ENCODE measurements at places on chromosomes 1 and 21.

DNA sequence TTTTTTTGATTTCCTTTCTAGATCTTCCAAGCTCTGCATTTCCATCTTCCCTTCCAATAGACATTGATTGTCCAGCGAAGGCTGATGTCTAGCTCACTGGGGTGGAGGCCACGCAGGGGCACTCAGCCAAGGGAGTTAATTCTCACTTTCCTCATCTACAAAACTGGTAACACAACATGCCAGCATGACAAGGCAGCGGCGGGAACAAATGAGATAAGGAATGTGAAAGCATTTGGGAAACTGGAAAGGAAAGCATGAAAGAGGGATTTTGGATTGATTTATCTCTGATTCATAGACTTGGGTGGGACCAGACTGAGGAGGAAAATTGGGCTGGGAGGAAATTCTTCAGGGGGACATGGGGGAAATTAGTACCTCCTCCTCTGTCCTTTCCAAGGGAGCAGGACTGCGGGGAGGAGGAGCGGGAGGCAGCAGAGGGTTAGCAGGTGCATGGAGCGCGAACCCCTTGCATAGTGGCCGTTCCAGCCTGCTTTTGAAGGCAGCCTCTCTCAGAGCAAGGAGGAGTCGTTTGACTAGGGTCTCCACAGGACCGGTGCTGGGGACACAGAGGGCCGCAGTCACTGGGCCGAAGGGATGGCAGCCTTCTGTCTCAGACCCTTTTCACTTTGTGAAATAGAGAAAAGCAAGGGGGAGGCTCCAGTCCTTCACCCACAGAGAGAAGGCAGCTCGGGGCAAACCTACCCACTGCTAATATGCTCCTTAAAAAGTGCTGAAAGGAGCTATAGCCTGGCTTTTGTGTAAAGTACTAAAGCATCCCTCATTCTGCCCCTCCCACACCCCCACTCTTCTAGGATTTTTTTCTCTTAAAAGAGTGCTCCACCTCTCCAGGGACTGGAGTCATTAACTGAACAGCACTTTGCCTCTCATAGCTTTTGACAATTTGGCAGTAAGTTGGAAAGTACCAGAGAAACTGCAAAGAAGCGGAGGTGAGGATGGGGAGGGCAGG is 89.2 kb downstream of the PLXNA2 start:
- no peak for DNase-seq

GRCh38 chr1:157833145-157833544 is 8.5 kb downstream of the CD5L start:
- DNase-seq: no peak

GRCh38 chr1:201756406-201756805 is 72.6 kb upstream of the IPO9 start:
- no peak for DNase-seq

DNA sequence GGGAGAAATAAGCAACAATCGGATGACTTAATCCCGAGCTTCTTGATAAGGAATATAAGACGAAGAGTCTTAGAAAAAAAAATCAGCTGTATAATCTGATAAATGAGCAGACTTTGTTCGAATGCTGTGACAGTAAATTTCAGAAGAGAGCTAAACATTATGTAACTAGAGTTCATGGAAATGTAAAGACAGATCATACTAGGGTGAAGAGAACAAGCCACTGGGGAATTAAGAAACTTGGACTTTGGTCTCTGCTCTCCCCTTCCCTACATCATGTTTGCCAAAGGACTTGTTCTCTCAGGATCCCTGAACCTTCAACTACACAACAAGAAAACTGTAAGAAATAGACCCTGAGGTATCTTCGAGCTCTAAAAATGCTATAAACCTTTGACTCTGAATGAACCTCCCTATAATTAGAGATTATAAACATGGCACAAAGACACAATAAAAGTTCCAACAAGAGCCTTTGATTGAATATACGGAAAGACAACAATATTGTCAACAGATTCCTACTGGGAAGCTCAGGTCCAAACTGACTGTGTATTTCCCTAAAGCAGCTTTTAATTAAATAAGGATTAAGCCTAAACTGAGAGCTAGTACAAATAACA is 27.5 kb downstream of the FRRS1 start:
- DNase-seq: no peak

DNA sequence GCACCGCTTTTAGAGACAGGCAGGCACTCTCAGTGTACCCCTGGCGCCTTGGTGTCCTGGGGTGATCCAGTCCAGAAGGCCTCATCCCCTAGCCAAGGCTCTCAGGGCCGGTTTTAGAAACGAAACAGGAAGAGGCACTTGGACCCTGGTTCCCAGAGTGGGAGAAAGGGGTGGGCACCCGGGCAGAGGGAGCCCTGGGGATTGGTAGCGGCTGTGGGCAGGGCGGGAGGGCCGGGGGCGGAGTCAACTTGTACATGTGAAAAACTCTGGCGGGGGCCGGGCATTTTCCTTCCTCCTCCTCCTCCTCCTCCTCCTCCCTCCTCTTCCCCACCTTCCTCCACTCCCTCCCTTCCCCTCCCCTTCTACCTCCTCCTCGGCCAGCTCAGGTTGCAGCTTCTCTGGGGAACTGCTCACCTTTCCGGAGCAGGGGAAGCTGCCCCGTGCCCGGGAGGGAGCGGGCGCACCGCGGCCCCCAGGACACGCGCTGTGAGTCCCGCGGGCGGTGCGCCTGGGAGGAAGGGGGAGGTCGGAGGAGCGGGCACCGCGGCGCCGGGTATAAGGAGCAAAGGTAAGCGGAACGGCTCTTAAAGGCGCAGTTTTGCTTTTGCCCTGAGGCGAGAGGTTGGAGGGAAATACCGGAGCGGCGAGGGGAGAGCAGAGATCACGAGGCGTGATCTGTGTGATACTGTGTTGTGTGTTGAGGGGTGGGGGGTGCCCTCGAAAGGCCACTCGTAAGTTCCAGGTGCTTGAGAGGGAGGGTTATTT is at the start of gene CDK18:
TSS of gene CDK18 (plus strand) at position 359 of the 765 bp plus-strand sequence. CDS start 18,499 bp downstream, outside the sequence.
- peak; percentile 91 for DNase-seq

DNA sequence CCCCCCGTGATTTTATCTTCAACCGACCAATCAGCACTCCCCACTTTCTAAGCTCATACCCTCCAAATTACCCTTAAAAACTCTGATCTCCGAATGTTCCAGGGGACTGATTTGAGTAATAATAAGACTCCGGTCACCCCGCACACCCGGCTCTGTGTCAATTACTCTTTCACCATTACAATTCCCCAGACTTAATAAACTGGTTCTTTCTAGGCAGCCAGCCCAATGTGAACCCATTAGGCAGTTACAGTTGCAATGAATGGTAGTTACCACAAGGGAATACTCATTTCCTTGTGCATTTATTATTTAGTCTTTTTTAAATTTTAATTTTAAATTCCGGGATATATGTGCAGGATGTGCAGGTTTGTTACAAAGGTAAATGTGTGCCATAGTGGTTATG is 177.9 kb downstream of the HFM1 start:
- no peak for DNase-seq

DNA sequence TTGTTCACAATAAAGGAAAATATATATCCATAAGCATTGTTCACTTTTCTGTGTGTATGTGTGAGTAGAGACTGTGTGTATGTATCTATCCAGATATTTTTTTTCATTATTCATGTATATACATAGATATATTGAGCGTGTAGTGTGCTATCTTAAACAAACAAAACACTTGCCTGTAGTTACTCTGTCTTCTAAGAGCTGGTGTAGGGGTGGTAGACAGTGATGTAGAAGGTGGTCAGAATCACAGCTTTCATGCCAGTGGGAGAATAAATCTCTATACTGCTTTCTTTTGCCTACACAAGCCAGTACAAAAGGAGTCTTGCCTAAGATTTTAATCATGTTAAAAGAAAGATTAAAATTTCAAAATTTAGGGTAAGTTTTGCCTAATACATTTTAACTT is 122.0 kb downstream of the UCHL5 start:
- DNase-seq: no peak

GRCh38 chr1:199463521-199464127 is 563.9 kb upstream of the NR5A2 start:
- DNase-seq: peak; percentile 74

DNA sequence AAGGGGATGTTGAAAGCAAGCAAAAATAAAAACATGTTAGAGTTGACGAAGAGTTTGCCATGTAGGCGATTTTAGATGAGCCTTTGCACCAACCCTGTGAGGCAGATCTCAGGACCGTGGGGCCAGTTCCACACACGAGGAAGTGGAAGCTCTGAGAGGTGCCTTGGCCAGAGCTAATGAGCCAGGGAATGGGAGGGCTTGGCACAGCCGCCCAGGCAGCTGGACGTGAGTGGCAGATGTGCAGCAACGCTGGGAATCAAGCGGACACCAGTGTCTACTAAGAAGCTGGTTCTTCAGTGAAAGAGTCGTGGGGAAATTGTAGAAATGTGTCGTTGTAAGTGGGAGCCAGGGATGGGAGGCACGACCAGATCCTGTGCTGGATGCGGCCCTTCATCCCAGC is 58.9 kb upstream of the COL6A1 start:
- DNase-seq: no peak

GRCh38 chr1:10105484-10105883 is 72.7 kb downstream of the UBE4B start:
- no peak for DNase-seq

DNA sequence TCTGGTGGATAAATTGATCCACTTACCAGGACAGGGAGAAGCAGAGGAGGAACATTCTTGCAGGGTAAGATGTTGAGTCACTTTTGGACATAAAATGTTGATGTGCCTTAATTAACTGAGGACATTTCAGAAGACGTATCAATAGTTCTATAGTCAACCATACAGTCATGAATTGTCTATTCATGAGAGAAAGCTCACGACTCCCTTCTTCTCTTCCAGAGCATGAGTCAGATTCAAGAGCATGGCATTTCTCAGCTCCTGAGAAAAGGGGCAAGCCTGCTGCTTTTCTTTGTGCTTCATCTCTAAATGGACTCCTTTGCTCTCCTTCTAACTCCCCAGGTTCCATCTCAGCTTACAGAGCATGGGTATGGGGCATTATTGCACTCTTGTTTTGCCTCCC is 55.7 kb downstream of the ADGRL4 start:
- DNase-seq: no peak

DNA sequence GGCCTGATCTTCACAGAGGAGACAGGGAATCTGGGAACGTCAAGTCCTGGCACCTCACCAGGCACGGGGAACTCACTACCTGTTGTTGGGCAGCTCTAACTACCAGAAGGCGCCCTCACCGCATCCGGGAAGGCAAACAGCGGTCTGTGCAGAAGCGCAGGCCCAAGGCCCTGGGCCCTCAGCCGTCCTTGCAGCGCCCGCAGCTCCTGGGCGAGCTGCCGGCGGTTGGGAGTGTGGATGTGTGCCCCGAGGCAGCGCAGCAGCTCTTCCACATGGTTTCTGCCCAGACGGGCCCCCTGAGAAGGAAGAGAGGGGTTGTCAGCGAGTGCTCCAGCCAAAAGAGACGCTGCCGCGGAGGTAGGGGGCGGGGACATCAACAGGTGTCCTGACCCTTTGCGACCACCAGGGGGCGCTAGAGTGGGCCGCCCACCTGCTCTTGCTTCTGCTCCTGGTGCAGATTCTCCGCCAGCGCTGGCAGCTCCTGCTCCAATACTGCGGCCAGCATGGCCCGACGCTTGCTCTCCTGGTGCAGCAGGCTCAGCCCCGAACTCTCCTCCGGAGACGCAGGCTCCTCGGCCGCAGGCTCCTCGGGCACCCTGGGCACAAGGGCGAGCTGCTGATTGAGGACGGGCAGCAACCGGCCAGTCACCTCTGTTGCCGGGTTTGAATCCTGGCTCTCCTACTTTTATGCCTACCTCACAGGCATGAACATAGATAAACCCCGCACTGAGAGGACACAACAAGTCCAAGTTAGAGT is 9.3 kb downstream of the MAP3K6 start:
- DNase-seq: peak; percentile 84

- no peak for DNase-seq
These were observed 34.0 kb downstream of the TBCE start for GRCh38 chr1:235401251-235401650.

DNA sequence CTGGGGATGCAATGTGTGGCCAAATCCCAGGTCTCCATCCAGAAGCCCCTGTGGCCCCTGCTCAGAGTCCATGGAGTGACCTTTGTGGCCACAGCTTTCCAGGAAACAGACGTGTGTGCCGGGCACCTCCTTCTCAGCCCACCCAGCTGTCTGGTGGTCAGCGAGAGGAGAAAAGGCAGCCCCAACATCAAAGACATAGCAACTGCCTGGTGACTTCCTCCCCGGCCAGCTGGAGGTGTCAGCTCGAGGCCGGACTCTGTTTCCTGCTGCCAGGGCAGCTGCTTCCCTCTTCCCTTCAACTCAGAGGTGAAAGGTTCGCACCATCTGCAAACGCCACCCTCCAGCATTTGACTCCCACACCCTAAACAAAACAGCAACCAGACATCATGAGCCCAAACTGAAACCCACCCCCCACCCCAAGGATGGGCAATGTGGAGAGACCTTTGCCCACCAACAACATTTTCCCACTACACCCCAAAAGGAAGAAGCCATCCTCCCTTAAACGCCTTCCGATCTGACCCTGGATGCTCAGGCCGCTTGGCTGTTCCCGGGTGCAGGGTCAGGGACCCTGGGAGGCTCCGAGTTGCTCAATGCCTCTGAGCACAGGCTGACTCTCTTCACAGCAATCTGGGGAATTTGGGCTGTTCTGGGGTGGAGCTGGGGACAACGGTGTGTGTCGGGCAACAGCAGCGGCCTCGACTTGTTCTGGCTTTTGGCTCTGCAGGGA is 162.3 kb downstream of the PSMG1 start:
- DNase-seq: peak; percentile 62

DNA sequence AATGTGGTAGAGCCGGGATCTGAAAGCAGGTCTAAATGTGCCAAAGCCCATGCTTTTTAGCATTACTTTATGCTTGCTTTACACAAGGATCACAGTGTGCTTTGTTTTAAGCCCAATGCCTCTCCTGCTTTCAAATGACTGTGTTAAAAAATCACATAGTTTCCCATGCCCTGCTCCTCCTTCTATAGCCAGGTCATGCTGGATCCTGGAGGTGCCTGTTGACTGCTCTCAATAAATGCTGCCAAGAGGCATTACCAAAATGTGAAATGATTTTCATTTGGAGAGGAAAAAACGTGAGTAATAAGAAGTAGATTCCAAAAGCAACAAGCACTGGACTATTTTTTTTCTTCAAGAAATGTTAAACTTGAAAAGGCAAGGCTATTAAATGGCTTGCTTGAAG is 420.7 kb upstream of the USP24 start:
- DNase-seq: no peak

DNA sequence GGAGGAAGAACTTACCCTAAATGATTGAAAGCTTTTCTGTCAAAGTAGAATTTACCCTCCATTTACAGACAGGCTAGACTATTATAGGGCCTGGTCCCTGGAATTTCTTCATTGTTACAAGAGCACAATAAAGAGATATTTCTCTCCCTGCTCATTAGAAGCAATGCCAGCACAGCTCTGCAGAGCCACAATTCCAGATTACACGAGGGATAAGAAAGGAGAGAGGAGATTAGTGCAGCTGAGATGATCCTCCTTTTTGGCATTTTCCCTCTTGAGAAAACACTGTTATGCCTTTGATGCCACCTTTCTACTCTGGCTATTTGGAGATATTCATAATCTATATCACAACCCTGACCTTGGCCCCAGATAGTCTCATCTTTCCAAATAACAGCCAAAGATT is 1119.5 kb upstream of the TMPRSS15 start:
- DNase-seq: no peak

GRCh38 chr1:111656086-111657017 is 36.8 kb downstream of the RAP1A start:
- peak; percentile 41 for DNase-seq

GRCh38 chr1:42114229-42114628 is 39.0 kb upstream of the GUCA2B start:
- DNase-seq: no peak

- DNase-seq: peak; percentile 93
These were observed 47.0 kb downstream of the MRPL39 start for GRCh38 chr21:25560271-25560685.

- no peak for DNase-seq
These were observed 205.4 kb upstream of the TMEM51 start for GRCh38 chr1:14948112-14948652.

- no peak for DNase-seq
These were observed 660 bp upstream of the RD3 start for GRCh38 chr1:211492511-211493132.
